ENCODE measurements at places on chromosomes 2 and 18.
A peak's percentile ranks its signal among the peaks of the same experiment; 100 is the strongest.

GRCh38 chr2:126381091-126381490, 274.9 kb upstream of the GYPC start:
- DNase-seq = no peak

- DNase-seq = no peak
These were observed 219.7 kb downstream of the AFF3 start for GRCh38 chr2:99922664-99923063.

GRCh38 chr2:46504221-46504620, 24.9 kb downstream of the TMEM247 start:
- no peak for DNase-seq

GRCh38 chr2:197248623-197249022, 62.0 kb downstream of the ANKRD44 start:
- peak; percentile 38 for DNase-seq

DNA sequence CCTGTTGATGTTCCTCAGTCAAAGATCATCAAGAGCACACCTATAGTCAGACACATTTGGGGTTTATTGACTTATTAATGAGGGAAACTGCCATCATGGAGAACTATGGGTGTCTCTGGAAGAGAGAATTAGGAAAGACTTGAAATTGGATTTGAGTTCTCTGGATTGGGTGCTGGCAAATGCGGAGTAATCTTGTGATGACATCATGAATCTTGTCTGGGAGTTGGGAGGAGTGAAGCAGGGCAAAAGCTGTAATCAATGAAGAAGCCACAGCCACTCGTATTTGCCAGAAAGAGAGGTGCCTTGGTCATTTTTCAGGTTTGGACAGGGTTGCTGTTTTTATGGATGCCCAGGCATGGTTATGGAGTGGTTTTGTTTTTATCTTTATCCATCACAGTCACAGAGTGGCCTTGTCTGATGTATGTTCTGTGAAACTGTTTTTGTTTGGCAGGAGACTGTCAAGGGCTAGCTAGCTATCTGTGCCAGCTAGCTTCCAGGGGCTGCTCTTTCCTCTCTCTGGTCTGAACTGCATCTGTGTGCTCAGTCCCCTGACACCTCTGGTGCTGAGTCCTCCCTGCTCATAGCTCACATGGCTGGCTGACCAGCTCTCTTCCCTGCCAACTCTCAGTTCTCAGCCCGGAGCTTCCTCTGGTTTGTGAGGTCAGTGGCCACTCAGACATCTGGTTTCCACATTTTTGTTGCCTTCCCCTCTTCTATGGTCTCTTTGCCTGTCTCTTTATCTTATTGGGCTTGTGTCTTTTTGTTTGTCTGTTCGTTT, 193.4 kb upstream of the RMP24 start:
- no peak for DNase-seq

DNA sequence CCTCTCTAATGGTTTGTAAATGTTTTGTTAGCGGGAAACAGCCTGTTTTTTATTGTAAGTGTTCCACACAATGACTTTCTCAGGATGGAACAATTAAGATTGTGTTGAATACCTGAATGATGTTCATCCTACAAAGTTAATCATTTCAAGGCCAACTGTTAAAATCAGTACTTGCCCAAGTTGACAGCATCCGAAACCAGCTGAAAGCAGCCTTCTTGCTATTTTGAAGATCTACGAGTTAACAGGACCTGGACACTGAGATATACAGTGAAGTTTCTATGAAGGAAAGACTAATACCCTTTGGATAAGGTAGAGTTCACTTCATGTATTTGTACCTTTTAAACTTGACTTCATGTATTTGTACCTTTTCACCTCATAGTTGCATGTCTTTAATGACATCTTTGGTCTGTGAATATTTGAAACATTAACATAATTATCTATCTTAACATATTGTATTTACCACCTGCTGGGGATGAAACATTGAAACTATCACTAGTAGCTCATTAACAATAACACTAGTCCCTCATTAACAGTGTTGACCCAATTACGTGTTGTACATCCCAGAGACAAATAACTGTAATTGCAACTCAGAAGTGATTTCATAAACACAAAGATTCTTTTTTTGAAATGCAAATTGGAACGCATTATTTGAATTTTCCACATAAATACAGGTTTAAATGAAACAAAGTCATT, 556.0 kb upstream of the MEX3C start:
- no peak for DNase-seq

Measured in AG08395 (cell line).